ENCODE measurements at places on chromosomes 7 and 10. TPM values are rescaled to one million over a fixed set of nuclear protein-coding genes. Genes with fewer than 3 reads are reported as not detected.
A peak's percentile ranks its signal among the peaks of the same experiment; 100 is the strongest.

GRCh38 chr7:135562720-135563119, 5.0 kb downstream of the NUP205 start:
- no peaks in the 10 kb centered on the region for H3K27me3 ChIP-seq
- H3K4me1 ChIP-seq: peaks cover 19% of the 10 kb centered on the region
- DNase-seq: no peak
- H3K36me3 ChIP-seq: peaks cover 6% of the 10 kb centered on the region
- H3K4me3 ChIP-seq: peak overlapping the region; percentile 66

GRCh38 chr7:35905555-35905954, 104.7 kb downstream of the SEPTIN7 start:
- H3K27ac ChIP-seq: no peak overlapping the region
- peaks cover 19% of the 10 kb centered on the region for H3K4me1 ChIP-seq
- DNase-seq: no peak
- H3K4me3 ChIP-seq: no peak overlapping the region
- no peaks in the 10 kb centered on the region for H3K36me3 ChIP-seq

- DNase-seq: no peak
- peaks cover 6% of the 10 kb centered on the region for H3K4me1 ChIP-seq
- no peak overlapping the region for H3K4me3 ChIP-seq
- no peaks in the 10 kb centered on the region for H3K36me3 ChIP-seq
- no peak overlapping the region for H3K27ac ChIP-seq
- H3K27me3 ChIP-seq: no peaks in the 10 kb centered on the region
Measured at GRCh38 chr10:6013413-6014192, 36.3 kb upstream of the IL15RA start.

- no peak overlapping the region for H3K4me3 ChIP-seq
- peaks cover 11% of the 10 kb centered on the region for H3K4me1 ChIP-seq
- no peak overlapping the region for H3K27ac ChIP-seq
- no peak for DNase-seq
- no peaks in the 10 kb centered on the region for H3K27me3 ChIP-seq
Measured at GRCh38 chr7:7696458-7697119, 21.8 kb downstream of the RPA3 start.

DNA sequence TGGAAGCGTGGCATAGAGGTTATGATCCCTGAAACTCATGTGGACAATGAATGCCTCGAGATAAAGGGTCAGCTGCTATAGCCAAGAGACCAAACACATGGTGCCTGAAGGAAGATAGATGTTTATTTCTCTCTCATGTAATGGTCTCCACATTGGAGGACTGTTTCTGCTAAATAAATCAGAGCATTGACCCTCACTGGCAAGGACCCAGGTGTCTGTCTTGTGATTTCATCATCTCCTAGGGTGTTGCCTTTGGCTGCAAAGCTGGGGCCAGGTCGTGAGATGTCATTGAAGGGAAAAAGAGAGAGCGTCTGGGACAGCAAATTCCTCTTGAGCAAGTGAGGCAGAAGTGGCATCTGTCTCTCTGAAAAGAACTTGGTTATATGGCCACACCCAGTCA, 64.6 kb downstream of the JCAD start:
- H3K27ac ChIP-seq: no peak overlapping the region
- no peaks in the 10 kb centered on the region for H3K36me3 ChIP-seq
- H3K4me1 ChIP-seq: peaks cover 6% of the 10 kb centered on the region
- H3K4me3 ChIP-seq: no peak overlapping the region

GRCh38 chr7:157460721-157461120, 123.9 kb downstream of the DNAJB6 start:
- peaks cover 78% of the 10 kb centered on the region for H3K4me1 ChIP-seq
- H3K36me3 ChIP-seq: peaks cover 2% of the 10 kb centered on the region
- H3K27ac ChIP-seq: no peak overlapping the region
- H3K4me3 ChIP-seq: no peak overlapping the region

DNA sequence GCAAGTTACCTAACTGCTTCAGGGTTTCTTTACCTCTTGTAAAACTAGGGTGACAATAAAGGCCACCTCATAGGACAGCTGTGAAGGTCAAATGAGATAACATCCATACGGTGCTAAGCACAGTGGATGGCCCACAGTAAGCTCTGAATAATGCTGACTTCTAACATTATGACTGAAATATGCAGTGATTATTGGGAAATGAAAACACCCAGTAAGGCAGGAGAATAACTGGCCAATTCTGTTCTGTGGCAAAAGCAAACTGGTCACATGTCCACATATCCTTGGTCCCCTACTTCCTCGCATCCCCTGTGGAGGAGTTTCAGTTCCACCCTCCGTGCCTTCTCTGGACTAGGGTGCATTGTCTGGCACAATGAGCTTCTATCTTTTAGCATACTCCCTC, 1.4 kb downstream of the CUBN start:
- no peak overlapping the region for H3K4me3 ChIP-seq
- no peaks in the 10 kb centered on the region for H3K27me3 ChIP-seq
- DNase-seq: no peak
- H3K27ac ChIP-seq: no peak overlapping the region

- DNase-seq: no peak
- H3K36me3 ChIP-seq: peaks cover 10% of the 10 kb centered on the region
- H3K4me1 ChIP-seq: no peaks in the 10 kb centered on the region
- no peak overlapping the region for H3K4me3 ChIP-seq
- peak overlapping the region; percentile 75 for H3K27ac ChIP-seq
Measured at GRCh38 chr7:158107806-158108205, 479.8 kb downstream of the PTPRN2 start.

GRCh38 chr10:6398399-6398798, 181.7 kb downstream of the PRKCQ start:
- DNase-seq: no peak
- no peaks in the 10 kb centered on the region for H3K36me3 ChIP-seq
- H3K4me1 ChIP-seq: peaks cover 22% of the 10 kb centered on the region
- H3K27me3 ChIP-seq: peaks cover 11% of the 10 kb centered on the region

SH2B2 gene
- total RNA-seq: 16.4 TPM

CYP2C19 gene
- total RNA-seq: not detected

MMRN2 gene
- 0.27 TPM for total RNA-seq
